ENCODE measurements at places on chromosomes 3 and 15. TPM values are rescaled to one million over a fixed set of nuclear protein-coding genes. Genes with fewer than 3 reads are reported as not detected.

The TMEM212 gene
- not detected for total RNA-seq

The ARGFX gene
- total RNA-seq: not detected

The C3orf22 gene
- not detected for total RNA-seq

The HACD3 gene
- 39.3 TPM for total RNA-seq

The TLR9 gene
- total RNA-seq: not detected

The ROPN1B gene
- not detected for total RNA-seq

The SH2D7 gene
- total RNA-seq: not detected

The GOLGA8G gene
- not detected for total RNA-seq

The PLCH1 gene
- 0.28 TPM for total RNA-seq

The TUSC7 gene
- not detected for total RNA-seq

The WDR49 gene
- total RNA-seq: 0.65 TPM

The ST8SIA2 gene
- not detected for total RNA-seq

The PP2D1 gene
- not detected for total RNA-seq

The ATXN7 gene
- 74.5 TPM for total RNA-seq

The ITPKA gene
- 1.2 TPM for total RNA-seq

The CYP11A1 gene
- 1.4 TPM for total RNA-seq

The LDHAL6B gene
- total RNA-seq: not detected

The DUOX2 gene
- total RNA-seq: 0.13 TPM

The HESX1 gene
- total RNA-seq: 1.9 TPM

The MGLL gene
- total RNA-seq: 94.5 TPM

The RNF111 gene
- total RNA-seq: 21.8 TPM

The GABRG3 gene
- not detected for total RNA-seq

The UROC1 gene
- total RNA-seq: not detected

The ELL3 gene
- 1.1 TPM for total RNA-seq

All from omental fat pad (tissue), 4 donors.